ENCODE measurements at places on chromosomes 7 and 10.

- DNase-seq: no peak
Observed at GRCh38 chr7:145848691-145849090, 267.9 kb upstream of the CNTNAP2 start.

DNA sequence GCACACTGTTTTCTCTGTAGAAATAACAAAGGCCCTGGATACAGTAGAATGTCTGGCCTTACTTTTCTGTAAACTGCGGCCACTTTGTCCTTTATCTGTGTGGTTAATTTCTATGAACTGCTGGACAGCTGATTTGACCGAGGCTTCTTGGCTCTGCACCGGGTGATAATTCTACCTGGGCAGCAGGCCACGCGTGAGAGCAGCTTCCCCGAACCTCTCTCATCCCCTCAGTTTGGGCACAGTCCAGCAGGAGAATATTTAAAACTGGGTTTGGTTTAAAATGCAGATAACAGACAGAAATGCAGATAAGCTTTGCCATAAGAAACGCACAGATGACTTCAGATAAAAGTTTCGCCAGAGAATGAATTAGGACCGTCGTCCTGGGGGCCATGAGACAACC, 81.0 kb downstream of the CELF2 start:
- DNase-seq: no peak

DNA sequence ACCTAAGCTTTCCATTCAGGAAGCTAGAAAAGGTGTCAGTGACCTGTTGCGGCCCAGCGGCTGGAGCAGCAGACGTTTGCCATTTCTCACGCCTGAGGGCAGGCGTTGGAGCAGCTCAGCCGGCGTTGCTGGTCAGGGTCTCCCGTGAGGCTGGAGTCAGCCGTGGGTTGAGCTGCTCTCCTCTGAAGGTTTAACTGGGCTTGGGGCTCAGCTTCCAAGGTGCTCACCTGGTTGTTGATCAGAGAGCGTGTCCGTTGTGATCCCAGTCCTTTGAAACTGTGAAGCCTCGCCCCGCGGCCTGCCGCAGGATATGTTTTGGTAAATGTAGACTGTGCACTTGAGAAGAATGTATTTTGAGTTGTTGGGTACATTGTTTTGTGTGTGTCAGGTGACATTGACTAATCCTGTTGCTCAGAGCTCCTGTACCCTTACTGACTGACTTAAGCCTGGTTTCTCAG, 20.6 kb upstream of the PWWP2B start:
- DNase-seq: no peak

DNA sequence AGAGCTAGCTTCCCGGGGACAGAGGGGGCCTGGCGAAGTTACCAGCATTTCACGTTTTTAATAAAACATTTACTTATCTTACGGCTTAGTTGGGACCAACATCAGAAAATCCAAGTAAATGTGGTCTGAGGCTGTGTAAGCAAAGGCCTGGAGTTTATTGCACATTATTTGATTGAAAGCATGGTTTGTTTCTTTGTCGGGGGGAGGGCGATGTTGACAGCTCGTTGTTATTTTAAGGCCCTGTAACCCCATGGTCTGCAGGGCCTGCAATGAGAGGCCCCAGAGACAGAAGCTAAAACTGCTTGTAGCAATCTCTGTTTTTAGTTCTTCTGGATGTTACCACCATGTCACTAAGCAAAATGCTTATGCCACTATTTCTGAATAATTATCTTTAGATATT, 88.9 kb downstream of the MYOF start:
- DNase-seq: no peak

All from RWPE1 (cell line).